Effector memory CD4-positive, alpha-beta T cell (primary cell): ENCODE measurements at places on chromosomes 7 and 10.

DNA sequence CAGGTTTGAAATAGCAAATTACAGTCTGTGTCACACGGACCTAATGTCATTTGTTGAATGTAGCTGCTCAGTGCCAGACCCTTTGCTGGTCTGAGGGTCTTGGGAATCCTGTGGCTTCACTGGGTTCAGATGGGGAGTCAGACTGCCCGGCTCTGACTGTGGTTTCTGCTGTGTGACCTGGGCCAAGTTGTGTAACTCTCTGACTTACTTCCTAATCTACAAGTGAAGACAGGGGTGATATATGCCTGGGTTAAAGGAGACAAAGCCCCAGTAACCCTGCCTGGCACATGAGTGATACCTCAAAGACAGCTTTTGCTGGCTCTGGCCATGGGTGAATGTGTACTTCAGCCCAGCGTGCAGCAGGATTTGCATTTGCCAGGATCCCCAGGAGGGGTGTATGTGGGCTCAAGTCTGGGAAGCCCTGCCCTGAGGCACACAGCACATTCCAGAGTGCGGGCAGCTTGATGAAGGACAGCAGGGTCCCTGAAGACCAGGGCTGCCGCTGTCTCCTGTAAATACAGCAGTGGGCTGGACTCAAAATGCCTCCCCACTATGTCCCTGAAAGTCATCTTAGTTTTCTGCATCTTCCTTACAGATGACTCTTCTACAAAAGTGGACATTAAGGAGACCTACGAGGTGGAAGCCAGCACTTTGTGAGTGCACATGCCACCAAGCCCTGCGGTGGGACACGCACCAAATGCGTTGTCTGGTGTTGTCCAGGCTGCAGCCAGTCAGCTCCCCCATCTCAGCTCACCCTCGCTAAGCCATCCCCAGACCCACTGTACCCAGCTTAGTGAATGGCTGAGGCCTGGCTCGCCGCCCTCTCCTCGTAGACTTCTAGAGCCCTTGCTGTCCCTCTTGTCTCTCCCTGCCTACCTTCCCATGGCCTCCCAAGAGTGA, 16.4 kb downstream of the NACAD start:
- no peak for DNase-seq

- no peak for DNase-seq
These were observed 4.4 kb downstream of the RASSF4 start for GRCh38 chr10:44963772-44964633.

GRCh38 chr7:3285652-3286051, 15.4 kb upstream of the SDK1 start:
- no peak for DNase-seq

DNA sequence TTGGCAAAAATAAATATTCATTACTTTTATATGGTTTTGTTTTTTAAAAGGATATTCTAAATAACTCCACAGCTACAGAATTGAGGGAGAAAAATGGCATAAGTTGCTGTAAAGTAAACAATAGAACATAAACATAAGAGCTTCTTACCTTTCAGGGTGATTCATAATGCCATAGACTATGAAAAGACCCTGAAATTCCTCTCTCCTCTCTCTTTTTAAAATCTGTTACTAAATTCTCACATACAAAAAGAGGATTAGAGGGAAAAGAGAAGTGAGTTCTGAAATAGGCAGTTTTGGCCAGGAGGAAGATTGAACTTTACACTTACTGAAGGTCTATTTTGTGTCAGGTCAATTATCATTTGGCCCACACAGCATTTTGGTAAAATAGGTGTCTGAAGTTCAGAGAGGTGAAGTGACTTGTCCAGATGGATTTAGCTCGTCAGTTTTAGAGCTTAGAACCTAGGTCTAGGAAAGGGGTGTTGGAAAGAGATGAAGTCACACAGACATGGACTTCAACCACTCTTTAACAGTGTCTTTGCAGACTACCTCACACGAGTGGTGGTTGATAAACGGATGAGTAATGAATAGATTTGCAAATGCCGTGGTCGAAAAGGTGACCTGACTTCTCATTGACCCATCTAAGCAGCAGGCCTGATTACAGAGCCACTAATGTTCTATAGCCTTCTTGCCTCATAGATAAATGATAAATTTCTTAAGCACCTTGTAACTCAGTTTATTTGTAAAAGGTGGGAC, 190.6 kb upstream of the CCDC6 start:
- DNase-seq = no peak

GRCh38 chr10:55233090-55233489, 432.1 kb upstream of the PCDH15 start:
- DNase-seq = no peak

GRCh38 chr7:41459623-41460261, 243.1 kb downstream of the INHBA start:
- DNase-seq = no peak

GRCh38 chr10:58714409-58714808, 201.7 kb downstream of the BICC1 start:
- no peak for DNase-seq

- no peak for DNase-seq
These were observed 812 bp downstream of the PROSER2 start for GRCh38 chr10:11823989-11824346.

- DNase-seq = no peak
These were observed 3.4 kb downstream of the BAG3 start for GRCh38 chr10:119654540-119654939.

DNA sequence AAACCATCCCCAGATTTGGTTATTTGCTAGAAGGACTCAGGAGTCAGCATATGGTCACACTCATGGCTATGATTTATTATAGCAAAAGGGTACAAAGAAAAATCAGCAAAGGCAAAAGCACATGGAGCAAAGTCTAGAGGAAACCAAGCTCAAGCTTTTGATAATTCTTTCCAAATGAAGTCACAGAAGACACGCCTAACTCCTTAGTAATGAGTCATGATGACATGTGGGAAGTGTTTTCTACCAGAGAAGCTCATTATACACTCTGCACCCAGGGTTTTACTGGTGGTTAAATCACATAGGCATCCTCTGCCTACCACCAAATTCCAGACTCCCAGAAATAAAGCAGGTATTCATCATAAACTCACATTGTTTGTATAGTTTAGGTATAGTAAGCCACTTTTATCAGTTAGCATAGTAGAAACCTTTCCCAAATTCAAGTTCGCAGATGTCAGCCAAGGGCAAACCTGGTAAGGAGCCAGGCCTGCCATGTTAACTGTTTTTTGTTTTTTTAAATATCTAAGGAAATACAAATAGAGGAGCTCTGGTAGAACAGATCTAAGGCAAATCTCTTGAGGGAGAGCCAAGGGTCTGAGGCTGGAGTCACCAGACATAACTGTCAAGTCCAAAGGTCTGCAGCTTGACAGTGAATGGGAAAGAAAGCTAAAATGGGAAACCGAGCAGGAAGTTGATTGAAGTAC, 15.4 kb upstream of the HIBADH start:
- no peak for DNase-seq

DNA sequence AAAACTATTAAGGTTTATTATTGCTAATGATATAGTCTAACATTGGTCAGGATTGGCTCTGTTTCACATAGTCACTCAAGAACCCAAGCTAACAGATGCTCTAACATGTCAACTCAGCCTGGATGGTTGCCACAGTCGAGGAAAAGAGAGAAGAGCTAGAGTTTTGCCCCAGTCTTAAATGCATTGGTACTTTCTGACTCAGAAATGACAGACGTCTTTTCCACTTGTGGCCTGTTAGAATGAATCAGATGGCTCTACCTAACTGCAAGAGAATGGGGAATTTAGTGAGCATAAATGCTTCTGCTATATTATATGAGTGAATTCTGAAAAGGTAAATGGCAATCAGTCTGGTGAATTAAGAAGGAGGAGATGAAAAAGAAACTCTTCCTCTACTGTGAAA, 13.9 kb downstream of the HECTD2 start:
- DNase-seq = no peak

DNA sequence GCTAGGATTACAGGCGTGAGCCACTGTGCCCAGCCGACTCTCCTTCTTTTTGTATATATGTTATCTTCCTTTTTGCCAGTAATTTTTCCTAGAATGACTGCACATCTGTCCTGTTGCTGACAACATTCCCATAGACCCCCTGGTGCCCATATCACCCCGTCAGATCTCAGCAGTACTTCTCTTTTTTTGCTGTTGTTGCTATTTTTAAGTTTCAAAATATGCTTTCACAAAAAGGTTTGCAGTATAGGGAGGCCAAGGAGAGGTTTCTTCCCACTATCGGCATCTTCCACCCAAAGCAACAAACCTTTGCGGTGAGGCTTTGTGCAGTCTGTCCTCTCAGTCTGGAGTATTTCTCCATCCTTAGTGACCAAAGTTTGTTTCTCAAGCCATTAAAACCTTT, 23.1 kb downstream of the PIK3CG start:
- no peak for DNase-seq

DNA sequence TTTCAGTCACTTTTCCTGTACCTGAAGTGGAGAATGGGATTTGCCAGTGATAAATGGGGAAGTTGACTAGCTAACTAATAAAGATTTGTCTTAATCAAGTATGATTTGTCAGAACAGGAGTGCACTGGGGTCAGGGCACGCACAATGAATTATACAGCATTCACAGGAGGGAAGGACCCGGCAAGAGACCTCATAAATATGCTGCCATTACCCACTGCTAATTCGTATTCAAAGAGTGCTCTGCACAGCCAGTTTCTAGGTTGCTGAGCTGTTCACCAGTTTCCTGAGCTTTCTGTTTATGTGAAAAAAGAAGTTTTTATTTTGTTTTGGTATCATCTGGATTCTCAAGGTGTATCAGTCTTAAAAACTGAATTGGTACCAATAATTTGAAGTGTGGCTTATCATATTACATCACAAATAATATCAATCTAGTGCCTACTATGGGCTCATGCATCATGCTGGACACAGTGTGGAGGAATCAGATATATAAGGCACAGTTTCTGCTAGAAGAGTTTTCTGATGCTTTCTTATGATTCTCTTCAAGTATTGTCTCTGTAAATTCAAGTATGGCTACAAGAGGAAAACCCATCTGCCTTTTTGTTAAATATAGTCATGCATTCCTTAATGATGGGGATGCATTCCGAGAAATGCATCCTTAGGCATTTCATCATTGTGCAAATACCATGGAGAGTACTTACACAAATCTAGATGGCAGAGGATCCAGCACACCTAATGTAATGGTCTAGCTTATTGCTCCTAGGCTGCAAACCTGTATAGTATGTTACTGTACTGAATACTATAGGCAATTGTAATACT, 202.2 kb downstream of the VTI1A start:
- no peak for DNase-seq

DNA sequence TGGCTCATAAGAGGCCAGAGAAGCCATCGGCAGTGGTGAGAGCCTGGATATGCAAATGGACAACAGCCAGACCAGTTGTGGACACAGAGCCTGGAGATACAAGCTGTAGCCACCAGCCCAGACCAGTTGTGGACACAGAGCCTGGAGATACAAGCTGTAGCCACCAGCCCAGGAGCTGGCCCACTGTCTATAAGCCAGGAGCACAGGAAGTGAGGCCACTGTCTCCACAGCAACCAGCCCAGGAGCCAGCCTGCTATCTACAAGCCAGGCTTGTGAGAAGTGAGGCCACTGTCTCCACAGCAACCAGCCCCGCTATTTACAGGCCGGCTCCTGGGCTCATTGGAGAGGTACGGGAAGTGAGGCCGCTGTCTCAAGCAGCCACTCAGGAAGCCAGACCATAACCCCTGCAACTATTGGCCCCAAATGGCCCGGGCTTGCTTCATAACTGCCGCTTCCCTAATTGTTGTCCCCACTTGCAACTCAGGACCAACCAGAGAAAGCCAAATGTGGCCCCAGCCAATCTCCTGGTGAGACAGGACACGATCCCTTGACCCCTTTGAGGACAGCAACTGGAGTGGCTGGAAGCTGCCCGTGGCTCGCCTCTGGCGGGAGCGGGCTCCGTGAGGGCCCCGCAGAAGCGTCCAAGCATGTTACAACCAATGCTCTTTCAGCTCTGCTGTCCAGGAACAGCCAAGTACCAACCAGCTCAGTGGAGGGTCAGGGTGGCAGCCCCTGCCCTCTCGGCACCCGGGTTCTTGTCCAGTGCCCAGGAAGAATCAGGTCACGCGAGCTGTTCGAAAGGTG, 44.1 kb upstream of the CNPY1 start:
- DNase-seq = no peak

DNA sequence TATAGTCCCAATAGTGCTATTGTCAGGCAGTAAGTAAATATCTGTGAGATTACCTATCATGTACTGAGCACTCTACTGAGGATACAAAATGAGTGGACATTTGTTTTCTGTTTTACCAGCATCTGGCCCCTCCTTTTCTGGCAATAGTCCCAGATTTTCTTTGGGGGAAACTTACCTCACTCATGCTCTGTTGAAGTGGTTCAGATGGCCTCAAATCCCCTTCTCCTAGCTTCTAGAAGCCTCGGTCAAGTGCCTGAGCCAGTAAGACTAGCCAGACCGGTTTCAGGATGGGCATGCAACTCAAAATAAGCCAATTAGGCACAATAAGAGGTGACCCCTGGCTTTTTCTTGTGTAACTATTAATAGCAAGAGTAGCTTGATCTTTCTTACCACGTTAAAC, 19.7 kb downstream of the TRDMT1 start:
- DNase-seq = no peak

GRCh38 chr10:103933557-103934121, 15.7 kb upstream of the STN1 start:
- DNase-seq = no peak

DNA sequence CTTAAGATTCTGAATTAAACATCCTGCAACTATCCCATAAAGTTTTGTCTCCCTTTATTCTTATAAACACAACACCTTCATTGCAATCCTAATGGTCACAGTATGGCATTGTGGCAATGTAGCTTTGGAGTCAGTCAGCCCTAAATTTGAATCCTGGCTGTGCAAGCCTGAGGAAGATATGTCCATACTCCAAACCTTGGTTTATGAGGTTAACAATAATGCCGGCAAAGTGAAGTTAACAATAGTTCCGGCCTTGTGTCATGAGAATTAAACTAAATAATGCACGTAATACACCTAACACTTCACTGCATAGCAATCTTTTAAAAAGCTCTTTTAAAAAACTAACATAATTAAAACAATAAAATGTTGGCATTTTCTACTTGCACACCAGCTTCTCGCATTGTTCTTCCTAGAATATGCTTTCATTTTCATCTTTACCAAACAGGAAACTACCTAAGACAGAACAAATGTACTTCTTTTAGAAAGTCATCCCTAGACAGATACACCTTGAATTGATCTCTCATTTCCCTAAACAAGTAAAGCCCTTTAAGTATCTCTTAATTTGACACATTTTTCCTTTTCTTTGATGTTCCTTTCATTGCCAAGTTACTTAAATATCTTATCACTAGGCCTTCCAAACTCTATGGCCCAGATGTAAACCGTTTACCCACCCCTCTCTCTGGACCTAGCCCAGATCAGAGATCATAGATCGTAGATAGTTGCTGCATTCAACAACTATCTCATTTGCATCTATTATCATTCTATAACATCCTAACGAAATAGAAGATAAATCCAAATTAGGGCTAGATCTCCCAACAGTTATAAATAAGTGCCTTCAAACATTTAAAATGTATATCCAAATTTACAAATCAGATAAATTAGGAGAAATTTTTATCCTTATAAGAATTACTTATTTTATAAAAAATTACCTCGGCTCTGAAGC, 66.7 kb downstream of the CREB3L2 start:
- DNase-seq = no peak

GRCh38 chr7:116780521-116780920, 81.9 kb upstream of the CAPZA2 start:
- DNase-seq = no peak

GRCh38 chr10:93150990-93151547, 77.4 kb downstream of the CYP26A1 start:
- DNase-seq = no peak

- DNase-seq = no peak
These were observed 20.1 kb upstream of the TLX1 start for GRCh38 chr10:101110856-101111523.

GRCh38 chr7:128666200-128666599, 5.9 kb upstream of the GARIN1A start:
- DNase-seq = no peak
